ENCODE measurements at places on chromosomes 1 and 21.

DNA sequence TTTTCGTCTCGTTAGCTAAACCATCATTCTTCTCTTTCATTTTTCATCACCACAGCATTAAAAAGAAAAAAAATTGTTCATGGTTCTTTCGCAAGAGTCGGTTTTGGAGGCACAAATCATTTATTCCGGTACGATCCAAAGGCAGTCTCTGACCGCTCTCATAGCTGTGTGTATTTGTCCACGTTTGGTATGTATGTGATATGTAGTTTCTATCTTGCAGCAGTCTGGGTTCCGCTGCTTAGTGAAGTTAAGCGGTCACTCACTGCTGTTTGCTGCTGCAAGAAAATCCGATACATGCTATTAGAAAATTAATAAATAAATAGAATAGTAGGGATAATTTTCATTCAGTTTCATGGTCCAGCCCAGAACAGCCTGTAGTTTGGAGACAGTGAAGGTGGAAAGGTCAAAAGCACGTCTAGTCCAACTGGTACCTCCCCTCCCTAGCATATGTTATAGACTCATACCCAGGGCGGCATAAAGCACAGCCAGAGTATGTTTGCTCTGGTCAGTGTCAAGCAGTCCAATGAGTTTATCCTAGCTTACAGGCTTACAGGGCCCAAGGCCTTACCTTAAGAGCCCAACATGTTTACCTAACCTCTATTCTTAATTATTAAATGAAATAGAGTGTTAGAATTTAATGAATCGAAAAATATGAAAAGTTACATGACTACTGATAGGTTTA, 2.5 kb downstream of the FMN2 start:
- DNase-seq, result no peak

GRCh38 chr1:152533327-152533938, 19.2 kb downstream of the CRCT1 start:
- peak; percentile 68 for DNase-seq

GRCh38 chr1:231091831-231092301, 51.8 kb upstream of the FAM89A start:
- DNase-seq, result peak; percentile 49

- no peak for DNase-seq
Observed at GRCh38 chr1:57678138-57678537, 254.3 kb upstream of the DAB1 start.

GRCh38 chr1:13749543-13750341, 49.8 kb downstream of the PRDM2 start:
- DNase-seq, result peak; percentile 61

DNA sequence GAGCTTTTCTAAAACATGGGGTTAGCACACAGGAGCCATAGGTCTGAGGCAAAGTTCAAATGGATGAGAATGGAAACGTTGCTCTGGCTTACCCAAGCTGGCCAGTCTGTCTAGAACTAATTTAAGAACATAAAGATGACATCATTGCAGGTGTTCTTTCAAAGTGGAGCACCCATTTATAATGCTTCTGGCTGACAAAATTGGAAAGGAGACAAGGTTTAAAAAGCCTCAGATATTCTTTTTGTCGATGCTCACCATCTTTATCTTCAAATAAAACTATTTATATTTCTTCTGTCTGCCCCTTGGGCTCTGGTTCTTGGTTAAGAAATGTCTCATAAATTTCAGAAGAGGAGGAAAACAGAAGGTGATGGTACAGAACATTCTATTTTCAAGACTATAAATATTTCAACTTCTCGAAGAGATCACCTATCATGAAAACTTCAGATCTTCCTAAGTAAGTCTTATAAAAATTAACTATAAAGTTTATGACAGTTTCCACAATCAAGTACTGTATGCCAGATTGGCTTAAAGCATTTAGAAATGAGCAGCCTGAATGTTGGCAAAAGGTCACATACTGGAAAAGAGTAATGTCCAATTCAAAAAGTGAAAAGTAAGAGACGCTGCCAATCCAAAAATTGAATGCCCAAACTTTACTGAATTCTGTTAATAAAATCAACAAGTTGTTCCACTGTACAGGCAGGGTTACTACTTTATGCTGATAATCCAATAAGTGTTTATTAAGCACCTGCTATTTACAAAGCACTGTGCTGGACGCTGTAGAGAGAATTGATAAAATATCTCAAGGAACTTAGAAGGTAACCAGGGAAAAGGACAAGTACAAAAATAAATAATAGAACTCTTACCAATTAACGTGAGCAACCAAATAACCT, 92.0 kb downstream of the ETS2 start:
- no peak for DNase-seq

GRCh38 chr1:235553112-235553551, 48.9 kb upstream of the B3GALNT2 start:
- no peak for DNase-seq

- DNase-seq, result no peak
Observed at GRCh38 chr1:30687886-30688285, 35.5 kb downstream of the MATN1 start.

- DNase-seq, result no peak
Observed at GRCh38 chr1:180542838-180543145, 16.0 kb upstream of the OVAAL start.

DNA sequence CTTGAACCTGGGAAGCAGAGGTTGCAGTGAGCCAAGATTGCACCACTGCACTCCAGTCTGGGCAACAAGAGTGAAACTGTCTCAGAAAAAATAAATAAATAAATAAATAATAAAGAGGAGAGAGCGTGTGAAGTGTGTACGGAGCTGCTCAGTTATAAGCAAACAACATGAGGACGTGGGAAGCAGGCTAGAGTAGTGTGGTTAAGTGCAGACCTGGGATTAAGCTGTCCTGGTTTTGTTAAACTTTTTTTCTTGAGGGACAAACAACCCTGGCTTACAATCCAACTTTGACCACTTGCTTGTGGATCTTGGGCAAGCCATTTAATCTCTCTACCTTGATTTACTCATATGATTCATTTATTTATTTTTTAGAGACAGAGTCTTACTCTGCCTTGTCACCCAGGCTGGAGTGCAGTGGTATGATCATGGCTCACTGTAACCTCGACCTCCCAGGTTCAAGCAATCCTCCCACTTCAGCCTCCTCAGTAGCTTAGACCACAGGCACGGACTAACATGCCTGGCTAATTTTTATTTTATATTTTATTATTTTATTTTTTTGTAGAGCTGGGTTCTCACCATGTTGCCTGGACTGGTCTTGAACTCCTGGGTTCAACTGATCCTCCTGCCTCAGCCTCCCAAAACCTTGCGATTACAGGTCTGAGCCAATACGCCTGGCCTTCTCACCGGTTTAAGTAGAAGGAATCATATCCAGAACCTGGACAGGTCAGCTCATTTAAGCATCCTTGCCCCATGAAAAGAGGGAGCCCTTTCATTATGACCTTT, 52.7 kb downstream of the RPS6KA1 start:
- DNase-seq, result no peak

- DNase-seq, result no peak
Observed at GRCh38 chr1:209723756-209724693, 19.4 kb downstream of the HSD11B1 start.

DNA sequence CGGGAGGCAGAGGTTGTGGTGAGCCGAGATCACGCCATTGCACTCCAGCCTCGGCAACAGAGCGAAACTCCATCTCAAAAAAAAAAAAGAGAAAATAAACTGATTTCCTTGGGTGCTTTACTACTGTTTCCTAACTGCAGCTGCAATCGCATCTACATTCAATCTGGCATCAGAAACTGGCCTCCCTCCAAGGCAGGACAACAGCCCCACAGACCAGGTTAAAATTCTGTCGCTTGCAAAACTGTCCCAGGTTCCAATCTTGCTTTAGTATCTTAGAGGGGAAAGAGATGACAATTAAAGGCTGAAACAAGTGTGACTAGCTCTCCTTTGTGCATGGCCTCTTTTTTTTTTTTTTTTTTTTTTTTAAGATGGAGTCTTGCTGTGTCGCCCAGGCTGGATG, 32.4 kb upstream of the SLC25A33 start:
- DNase-seq, result no peak

- no peak for DNase-seq
Observed at GRCh38 chr21:39632796-39633442, 20.2 kb downstream of the B3GALT5 start.

Data from lung microvascular endothelial cell (primary cell).